ENCODE measurements at places on chromosomes 13 and 19. TPM values are rescaled to one million over a fixed set of nuclear protein-coding genes. Genes with fewer than 3 reads are reported as not detected.

Gene FGF21
- total RNA-seq = not detected

DNA sequence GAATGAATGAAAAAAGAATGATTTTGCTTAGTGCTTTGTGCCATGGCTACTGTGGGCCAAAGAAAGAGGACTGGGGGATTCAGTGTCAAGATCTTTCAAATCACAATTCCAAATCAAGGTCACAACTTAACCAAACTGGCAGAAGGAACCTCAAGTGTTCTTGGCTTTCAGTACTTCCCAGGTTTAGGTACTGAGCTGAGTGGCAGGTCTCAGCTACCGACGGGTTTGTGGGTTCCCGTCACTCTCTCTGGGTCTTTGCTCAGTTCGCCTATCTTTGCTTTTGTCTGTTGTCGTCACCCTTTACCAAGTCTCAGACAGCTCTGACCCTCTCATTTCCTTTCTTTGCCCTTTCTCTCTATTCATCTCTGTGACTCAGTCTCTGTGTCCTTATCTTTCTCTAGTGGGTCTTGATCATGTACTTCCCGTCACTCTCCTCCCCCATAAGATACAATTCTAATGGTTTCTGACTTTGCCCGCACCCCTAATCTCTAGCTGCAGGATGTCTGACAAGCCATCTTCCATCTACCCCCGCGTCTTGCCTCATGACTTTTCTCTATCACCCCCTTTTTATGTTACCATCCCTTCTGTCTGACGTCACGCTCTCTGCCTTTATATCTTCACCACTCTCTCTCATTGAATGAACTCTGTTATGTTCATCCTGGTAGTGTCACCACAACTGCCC is 33.3 kb upstream of the LRRC4B start:
- no peak for ATAC-seq

Gene PRR12
- 19.5 TPM for total RNA-seq

DNA sequence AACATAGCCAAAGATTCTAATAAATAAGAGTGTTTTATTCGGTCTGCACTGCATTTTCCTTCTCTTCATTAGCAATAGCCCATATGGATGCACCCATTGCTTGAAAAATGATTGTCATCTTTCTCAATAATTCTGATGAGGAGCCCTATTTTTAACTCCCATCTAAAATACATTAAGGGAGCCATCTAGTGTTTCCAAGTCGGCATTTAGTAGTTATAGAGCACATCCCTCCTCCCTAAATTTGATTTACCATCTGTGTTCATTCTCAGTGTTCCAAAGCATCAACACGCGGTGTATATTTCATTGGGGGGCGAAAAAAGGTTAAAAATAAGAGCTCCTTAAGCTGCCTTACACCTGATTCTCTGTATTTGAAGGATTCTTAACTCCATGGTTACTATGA is 119.2 kb upstream of the IPO5 start:
- ATAC-seq = no peak

GRCh38 chr13:39840201-39840600 is 184.7 kb downstream of the COG6 start:
- no peak for ATAC-seq

DNA sequence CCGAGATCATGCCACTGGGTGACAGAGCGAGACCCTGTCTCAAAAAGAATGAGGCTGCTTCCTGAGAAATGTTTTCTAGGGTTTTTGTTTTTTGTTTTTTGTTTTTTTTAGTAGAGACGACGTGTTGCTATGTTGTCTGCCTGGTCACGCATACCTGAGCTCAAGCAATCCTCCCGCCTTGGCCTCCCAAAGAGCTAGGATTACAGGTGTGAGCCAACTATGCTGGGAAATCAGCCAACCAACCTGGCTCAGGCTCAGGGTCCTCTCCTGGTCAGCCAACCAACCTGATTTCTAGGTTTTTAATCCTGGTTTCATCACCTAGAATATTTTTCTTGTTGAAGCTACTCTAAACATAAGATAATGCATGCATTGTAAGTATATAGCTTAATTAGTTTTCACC is 7.8 kb downstream of the DHX34 start:
- ATAC-seq = no peak

DNA sequence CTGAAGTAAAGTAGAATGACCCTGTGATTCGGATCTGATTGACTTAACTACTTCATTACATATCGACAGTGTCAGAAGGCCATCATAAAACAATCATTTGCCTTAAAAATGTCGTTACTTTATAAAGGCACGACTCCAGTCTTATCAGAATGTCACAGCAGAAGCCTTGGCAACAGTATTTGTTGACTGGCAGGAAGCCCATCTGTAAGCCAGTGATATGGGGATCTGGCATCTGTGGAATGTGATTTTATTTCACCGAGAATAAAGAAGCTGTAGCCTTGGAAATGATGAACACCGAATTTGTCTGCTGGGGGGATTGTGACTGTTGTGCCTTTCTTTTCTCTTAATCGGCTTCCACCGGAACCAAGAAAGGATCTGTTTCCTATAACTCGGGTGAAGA is 362.5 kb downstream of the TDRD3 start:
- no peak for ATAC-seq

- no peak for ATAC-seq
Observed at GRCh38 chr13:36515466-36515865, 83.2 kb downstream of the CCNA1 start.

- peak; percentile 82 for ATAC-seq
Observed at GRCh38 chr19:45973553-45974338, at the start of gene NOVA2. Gene NOVA2, minus strand, starts transcription at chr19:45973865. Its CDS starts 514 bp downstream, at chr19:45973351.

Gene KISS1R
- total RNA-seq = not detected

GRCh38 chr19:3698386-3698950 is 1.8 kb downstream of the PIP5K1C start:
- no peak for ATAC-seq

DNA sequence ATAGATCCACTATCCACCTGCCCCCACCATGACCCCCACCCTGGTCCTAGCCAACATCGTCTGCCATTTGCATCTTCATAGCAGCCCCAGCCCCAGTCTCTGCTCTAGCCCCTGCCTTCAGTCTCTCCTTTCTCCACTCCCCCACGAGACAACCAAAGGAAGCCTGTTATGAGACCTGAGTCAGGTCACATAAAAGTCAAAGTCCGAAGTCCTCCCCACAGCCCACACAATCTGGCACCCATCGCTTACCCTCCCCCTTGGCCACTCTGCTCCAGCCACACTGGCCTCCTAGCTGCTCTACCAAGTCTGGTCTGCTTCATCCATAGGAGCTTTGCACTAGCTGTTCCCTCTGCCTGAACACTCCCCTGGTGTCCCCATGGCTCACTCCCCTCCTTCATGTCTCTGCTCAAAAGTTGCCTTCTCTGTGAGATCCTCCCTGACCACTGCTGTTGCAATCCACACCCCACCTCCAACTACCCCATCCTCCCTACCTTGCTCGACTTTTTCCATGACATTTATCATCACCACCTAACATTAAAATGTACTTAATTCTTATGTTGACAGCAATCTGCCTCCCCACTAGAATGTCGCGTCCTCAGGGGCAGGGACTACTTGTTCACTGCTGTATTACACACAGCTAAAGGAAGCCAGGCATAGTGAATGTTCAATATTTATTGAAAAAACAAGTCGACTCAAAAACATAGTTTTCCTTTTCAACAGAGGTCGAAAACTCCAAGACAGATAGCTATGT is 1.2 kb upstream of the PLEKHG2 start:
- ATAC-seq = peak; percentile 6

Gene S1PR5
- total RNA-seq = not detected

GRCh38 chr13:60990032-60990733 is 425.5 kb downstream of the PCDH20 start:
- no peak for ATAC-seq

GRCh38 chr19:56930647-56931535 is 90.4 kb upstream of the PEG3 start:
- no peak for ATAC-seq

GRCh38 chr13:90943946-90944345 is 403.5 kb upstream of the MIR17HG start:
- no peak for ATAC-seq

DNA sequence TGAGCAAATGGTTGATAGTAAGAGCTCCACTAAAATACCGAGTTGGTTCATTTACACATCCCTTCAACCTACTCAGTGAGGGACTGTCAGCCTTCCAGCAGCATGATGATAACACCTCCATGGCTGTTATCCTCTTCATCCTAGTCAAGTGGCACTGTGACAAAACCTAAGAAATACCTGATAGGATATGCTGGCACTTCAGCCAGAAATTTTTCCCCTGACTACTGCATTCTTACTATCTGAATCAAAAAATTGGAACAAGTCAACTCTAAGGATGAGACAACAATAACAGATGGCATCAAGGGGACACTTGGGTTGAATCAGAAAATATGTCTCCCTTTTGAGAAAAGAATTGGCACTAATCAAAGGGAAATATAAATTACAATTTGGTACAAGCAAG is 193.9 kb downstream of the KCTD12 start:
- ATAC-seq = no peak

DNA sequence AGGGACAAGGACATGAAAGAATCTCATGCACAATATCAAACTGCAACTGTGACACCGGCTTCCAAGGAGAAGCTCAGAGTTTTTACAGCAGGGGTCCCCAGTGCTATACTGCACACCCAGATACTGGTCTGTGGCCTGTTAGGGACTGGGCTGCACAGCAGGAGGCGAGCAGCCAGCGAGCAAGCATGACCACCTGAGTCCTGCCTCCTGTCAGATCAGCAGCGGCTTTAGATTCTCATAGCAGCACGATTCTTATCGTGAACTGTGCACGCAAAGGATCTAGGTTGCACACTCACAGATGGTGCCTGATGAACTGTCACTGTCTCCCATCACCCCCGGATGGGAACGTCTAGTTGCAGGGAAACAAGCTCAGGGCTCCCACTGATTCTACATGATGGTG is 13.1 kb upstream of the CD22 start:
- ATAC-seq = no peak

- no peak for ATAC-seq
Observed at GRCh38 chr13:71596116-71596515, 270.9 kb downstream of the DACH1 start.

Gene MAST1
- 1.5 TPM for total RNA-seq

Gene RFPL4A
- not detected for total RNA-seq

Gene LGALS7B
- 2.1 TPM for total RNA-seq

DNA sequence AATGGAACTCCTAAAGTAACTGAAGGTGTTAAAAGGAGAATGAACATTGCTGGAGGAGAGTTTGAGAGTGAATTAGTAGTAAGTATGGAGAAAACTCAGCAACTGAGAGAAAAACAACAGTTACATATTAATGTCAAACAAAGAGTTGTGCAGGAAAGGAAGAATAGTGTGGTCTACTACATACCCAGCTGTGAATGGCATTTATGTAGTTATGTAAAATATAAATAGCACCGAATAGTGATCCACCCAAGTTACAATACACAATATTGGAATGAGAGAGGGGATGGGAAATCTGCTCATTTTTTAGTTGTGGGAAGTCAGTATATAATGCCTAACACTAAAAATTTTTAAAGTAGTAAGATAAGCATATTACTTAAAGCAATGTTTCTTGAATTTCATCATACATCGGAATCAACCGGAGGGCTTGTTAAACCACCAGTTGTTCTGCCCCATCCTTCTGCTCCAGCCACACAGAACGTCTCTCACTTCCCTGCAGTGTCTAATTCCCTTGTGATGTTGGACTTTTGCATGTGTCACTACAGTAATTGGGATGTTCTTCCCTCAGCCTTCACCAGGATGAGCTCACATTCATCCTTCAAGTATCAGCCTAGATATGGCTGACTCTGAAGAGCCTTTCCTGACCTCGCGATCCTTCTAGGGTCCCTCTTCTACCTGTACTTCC is 11.5 kb downstream of the CCDC70 start:
- ATAC-seq = no peak
